ENCODE measurements at places on chromosomes 4 and X.
A peak's percentile ranks its signal among the peaks of the same experiment; 100 is the strongest.

DNA sequence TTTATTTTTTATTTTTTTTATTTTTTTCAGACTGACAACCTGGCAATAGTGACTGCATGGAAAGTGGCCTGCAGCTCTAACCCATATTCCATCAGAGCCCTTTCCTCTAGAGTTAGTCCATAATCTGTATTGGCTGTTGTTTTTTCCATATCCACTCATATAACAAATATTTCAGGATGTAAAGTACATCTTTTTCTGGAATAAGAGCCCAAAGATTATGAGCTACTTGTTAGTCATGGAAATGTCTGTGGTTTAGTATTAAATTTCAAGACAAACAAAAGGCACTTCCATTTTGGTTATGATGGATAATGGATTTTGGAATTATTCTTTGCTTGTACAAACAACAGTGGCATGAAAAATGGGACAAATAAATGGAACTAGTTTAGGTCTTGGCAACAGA is 296.0 kb upstream of the HS3ST1 start:
- DNase-seq, result no peak

- DNase-seq, result peak; percentile 75
These were observed 148.8 kb upstream of the MID1 start for GRCh38 chrX:10769195-10769594.

GRCh38 chr4:112449708-112450107 is 66.3 kb downstream of the NEUROG2 start:
- DNase-seq, result no peak

GRCh38 chr4:115310641-115311040 is 197.2 kb upstream of the NDST4 start:
- DNase-seq, result no peak

- no peak for DNase-seq
These were observed 1156.4 kb upstream of the AGA start for GRCh38 chr4:178598672-178599071.

- DNase-seq, result no peak
These were observed 59.1 kb downstream of the SCFD2 start for GRCh38 chr4:53306729-53307128.

DNA sequence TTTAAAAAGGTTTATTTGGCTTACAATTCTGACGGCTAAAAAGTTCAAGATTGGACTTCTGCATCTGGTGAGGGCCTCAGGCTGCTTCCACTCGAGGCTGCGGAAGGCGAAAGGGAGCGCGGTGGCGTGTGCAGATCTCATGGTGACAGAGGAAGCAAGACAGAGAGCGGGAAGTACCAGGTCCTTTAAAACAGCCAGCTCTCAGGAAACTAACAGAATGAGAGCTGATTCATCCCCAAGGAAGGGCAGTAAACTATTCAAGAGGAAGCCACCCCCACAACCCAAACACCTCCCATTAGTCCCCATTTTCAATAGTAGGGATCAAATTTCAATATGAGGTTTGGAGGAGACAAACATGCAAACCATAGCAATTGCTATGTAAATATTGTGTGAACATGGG is 2144.2 kb upstream of the AGA start:
- no peak for DNase-seq

- DNase-seq, result no peak
These were observed 227.5 kb upstream of the FGF13 start for GRCh38 chrX:138939038-138939437.

- DNase-seq, result peak; percentile 80
These were observed 78.1 kb downstream of the RLIM start for GRCh38 chrX:74536152-74536831.

GRCh38 chrX:45683914-45684313 is 483.2 kb upstream of the DIPK2B start:
- no peak for DNase-seq

- no peak for DNase-seq
These were observed 93.0 kb downstream of the PHKA2 start for GRCh38 chrX:18890724-18891547.

- no peak for DNase-seq
These were observed 66.2 kb downstream of the RRAGB start for GRCh38 chrX:55783723-55784122.

DNA sequence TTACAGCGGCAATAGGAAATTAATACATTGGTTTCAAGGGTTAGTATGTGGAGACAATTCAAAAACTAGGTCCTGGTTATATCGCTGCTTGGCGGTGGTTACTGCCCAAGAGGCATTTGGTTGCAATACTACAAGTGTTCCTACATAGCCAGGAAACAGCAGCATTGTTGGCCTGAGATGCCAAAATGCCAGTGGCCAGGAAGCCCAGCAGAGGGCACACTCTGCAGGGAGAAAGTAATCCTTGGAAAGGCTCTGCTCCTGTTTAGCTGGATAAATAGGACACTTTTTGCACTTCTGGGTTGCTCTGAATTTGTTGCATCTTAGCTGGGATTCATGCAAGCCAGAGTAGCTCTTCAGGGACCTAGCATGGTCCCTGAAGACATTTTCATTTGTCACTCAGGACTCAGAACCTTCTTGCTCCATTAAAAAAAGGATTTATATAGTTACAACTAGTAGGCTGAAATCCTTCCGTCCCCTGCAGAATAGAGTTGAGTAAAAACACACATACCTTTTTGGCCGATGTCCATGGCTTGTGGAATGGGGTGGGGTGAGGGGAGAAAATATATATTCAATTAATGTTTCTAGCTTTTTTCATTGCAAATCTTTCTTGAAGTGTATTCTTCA is 8.1 kb upstream of the GPR119 start:
- peak; percentile 21 for DNase-seq

GRCh38 chr4:107818301-107818910 is 6.3 kb upstream of the SGMS2 start:
- no peak for DNase-seq

DNA sequence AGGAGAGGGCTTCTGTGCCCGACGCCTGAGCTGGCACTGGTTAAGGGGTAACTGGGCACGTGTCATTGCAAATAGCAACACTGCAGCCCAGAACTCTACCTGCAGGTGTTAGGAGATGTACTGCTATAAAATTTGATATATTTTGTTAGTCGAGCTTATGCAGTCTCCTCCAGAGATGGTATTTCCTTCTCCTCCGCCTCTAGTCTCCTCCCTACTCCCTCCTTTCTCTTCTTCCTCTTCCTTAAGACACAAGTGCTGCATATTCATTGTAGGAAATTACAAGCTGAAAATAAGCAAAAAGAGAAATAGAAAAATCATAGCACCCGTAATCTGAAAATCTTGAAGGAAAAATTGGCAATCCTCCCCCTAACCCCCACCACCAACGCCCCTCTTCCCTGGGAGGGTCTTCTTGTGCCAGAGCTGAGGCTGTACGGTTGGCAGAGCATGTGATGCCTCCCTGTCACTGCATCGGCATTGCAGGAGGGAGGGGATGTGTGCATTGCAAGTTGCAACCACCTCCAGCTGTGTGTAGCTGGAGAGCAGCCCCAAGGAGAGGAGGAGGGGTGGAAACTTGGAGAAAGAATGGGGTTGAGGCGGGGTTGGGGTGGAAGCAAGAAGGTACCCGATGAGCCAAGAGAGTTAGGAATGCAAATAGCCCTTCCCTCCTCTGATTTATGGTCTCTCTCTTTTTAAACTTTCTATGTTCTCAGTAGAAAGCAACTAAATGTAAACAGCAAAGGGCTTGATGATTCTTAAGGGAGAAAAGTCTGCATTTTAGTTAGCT is 48.3 kb upstream of the MND1 start:
- no peak for DNase-seq

GRCh38 chr4:38860788-38861424 is 4.3 kb upstream of the TLR6 start:
- peak; percentile 35 for DNase-seq

DNA sequence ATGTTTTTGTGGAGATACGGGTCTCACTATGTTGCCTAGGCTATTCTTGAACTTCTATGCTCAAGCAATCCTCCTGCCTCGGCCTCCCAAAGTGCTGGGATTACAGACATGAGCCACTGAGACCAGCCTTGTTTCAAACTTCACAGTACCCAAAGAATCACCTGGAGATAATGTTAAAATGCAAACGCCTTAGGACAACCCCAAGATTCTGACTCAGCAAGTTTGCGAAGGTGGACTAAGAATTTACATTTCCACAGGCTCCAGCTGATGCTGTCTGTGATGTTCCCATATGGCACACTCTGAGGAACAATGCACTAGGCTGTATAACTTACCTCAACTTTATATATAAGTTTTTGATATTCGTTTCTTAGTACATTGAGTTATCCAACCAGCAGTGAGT is 984 bp upstream of the STATH start:
- DNase-seq, result no peak

DNA sequence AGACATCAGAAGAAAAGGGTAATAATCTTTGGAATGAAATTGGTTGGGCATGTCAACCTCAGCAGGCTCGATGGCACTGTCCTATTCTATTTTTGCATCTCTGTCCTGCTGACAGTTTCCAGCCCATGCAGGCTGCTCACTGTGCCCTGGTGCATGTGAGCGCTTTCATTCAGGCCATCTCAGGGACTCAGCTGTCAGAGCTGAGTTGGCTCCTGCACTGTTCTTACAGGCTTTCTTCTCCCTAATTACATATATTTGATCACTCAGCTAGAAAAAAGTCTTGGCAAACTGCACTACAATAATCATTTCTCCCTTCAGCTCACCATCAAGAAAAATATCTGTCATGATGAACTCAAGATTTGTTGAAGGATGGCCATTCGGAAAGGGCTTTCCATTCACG is 84.7 kb downstream of the RASL11B start:
- no peak for DNase-seq

DNA sequence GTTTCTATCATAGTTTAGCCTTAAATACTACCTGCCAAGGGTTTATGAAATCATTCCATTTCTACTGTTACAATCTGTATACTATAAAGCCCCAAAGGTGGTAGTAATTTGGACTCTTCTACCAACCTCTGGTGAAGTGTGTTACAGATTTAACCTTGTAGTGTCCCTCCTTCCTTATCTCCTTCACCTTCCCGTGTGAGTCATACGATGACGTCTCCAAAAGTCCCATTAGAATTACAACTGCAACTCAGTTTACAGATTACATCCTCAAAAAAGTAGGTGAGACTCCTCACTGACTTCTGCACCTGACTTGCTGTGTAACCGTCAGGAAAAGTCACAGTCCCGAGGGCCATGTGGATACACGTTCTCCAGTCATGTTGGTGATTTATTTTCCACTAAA is 219.0 kb downstream of the DCTD start:
- no peak for DNase-seq

DNA sequence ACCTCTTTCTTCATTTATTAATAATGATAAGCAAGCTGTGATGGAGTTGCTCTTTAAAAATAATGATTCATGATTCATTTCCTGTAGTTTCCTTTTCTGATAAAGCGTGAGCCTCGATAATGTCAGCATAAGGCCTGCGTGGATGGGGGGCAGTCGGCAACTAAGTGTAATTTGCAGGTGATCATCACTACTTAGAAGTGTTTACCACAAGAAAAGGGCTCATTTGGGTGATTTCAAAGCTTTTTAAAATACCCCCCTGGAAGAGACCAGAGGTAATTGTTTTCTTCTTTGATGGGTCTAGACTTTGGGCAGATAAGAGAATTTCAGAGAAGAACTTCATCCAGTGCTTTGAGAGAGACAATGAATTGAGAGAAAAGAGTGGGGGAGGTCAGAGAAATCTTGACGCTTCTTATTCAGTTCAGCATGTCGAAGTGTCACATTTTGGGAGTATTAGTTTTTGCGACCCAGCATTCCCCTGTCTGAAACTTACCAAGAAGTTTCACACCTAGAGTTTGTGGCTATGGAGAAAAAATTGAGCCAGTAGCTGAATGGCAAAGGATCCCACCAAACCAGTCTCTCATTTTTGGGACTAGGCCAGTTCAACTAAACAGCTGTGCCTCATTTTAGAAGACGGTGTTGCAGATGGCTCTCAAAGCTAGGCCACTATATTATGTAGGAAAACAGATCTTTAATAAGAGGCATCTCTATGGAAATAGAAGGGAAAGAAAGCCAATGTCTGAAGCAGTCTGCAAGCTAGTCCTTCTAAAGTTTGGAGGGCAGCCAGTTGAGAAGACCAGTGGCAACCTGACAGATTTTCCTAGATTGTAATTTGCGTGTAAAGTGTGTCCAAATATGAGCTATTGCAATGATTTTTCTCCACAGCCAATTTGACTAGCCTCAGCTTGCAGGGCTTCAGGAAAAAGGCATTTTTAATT is 171.0 kb upstream of the PPP1R2C start:
- no peak for DNase-seq

DNA sequence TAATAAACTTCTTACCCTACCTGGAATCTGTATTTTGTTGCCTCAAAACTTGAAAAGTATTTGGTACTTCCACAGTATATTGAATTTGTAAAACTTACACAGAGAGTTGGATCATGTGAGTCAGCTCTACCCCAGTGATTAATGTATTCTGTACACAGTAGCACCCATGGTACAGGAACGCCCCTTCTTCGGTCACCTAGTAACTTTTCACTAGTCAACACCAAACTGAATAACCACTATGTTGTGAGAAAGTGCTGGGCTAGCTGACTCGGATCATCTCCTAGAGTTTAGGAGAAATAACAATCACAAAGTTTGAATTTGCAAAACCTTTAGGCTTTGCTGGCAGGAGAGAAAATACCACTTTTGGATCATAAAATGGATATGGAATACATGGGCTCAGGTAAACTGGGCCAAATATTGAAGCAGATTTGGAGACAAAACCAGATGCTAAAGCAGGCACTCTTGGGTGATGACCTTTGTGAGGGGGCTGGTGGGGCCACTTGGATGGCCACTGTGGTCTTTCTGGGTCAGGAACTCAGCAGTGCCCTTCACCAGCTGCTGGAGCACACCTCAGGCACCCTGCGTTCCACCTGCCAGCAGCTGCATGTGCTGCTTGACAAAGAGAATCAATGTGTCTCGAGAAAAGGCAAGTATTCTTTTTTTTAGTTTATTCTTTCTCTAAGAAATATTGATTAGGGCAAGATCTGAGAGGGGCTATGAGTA is at the start of gene DTHD1:
TSS of gene DTHD1 (plus strand) at position 233 of the 723 bp plus-strand sequence. CDS start at position 376, 143 bp downstream.
- no peak for DNase-seq

GRCh38 chrX:106780664-106781377 is 21.7 kb upstream of the TBC1D8B start:
- no peak for DNase-seq

- no peak for DNase-seq
These were observed 1.7 kb upstream of the SRP72 start for GRCh38 chr4:56465599-56466295.

DNA sequence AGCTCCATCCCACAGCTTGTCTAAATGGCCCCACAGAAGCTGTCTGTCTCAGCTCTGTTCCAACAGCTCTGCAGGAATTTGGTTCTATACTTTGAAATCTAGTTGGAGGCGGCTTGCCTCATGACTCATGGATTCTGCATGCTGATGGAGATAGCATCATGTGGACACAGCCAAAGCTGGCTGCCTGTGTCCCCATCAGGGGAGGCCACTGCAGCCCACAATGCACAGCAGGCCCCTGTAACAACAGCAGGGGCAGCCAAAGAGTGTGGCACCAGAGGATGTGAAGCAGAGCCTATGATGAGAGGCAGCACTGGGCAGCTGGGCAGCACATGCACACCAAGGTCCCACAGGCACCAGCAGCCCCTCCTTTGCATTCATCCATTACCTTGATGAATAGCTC is 67.2 kb downstream of the DCAF12L1 start:
- no peak for DNase-seq

GRCh38 chr4:38964942-38965775 is 67.0 kb downstream of the TMEM156 start:
- DNase-seq, result no peak

Measured in NCI-H1092 treated with DMSO at 0.1 percent for 48 hours (cell line).